ENCODE measurements at places on chromosomes 4 and X.

GRCh38 chr4:4182835-4183568 lies 43.7 kb downstream of the OTOP1 start:
- peak; percentile 19 for DNase-seq

GRCh38 chr4:53644607-53645006 lies 53.3 kb upstream of the LNX1 start:
- no peak for DNase-seq

GRCh38 chr4:186684889-186685309 lies 38.8 kb downstream of the FAT1 start:
- DNase-seq: no peak

GRCh38 chr4:185883591-185883990 lies 71.6 kb upstream of the SORBS2 start:
- no peak for DNase-seq

- DNase-seq: no peak
Measured at GRCh38 chr4:100016191-100016590, 66.1 kb upstream of the H2AZ1 start.

GRCh38 chr4:87506974-87507701 lies 22.0 kb downstream of the SPARCL1 start:
- DNase-seq: no peak

DNA sequence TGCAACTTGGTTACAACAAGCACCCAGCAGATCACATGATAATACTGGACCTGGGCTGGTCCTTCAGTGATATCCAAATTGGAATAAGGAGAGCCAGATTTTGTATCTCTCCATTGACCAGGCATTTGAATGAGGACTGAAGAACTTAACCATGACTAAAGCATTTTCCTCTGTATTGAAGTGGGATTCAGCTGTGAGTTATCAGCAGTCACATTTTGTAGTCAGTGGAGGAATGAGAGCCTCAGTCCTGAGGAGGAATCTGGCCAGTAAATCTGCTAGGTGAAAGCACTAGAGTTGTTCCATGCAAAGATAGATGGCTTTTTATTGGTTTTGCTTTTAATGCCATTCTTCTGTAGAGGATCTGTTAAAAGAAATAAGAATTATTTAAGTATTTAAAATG lies 1506.0 kb downstream of the PCDH7 start:
- peak; percentile 65 for DNase-seq

- peak; percentile 66 for DNase-seq
Measured at GRCh38 chr4:89482251-89482650, 174.7 kb upstream of the GPRIN3 start.
